ENCODE measurements at places on chromosomes 7 and 10.

GRCh38 chr7:94055963-94056362 lies 51.8 kb upstream of the BET1 start:
- DNase-seq = no peak

DNA sequence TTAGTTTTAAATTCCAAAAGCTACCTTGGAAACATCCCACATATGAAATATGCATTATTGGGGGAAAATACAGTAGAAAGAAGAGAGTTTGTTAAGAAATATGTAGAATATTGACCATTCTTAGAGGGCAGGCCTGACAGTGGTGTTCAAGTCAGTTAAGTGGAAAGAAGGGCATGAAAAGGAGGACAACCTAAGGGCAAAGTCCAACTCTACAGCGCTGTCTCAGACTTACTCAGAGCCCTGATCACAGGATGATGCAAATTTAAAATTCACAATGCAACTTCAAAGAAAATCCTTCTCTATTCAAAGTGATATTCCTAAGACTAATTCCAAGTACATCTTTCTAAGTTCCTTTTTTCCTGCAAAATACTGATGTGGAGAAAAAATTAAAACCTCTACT lies 139.1 kb upstream of the LRRTM3 start:
- DNase-seq = no peak

- DNase-seq = no peak
Observed at GRCh38 chr7:2000153-2000687, 232.5 kb downstream of the MAD1L1 start.

GRCh38 chr10:88147000-88147798 lies 283.8 kb downstream of the PTEN start:
- DNase-seq = no peak

DNA sequence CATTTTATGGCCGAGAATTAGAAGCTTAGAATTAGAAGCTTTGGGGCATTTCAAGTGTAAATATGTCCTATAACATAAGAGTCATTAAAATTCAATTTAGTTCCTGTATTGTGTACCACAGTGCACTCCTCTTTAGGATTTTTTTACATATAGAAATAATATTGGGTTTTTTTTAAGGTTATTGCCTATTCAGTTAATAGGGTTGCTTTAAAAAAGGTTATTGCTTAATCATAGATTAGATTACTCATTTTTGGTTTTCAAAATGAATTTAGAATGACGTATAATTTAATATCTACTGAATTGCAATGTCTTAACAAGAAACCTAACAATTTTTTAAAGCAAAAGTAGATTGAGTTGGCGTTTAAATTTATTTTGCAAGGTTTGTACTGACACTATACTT lies 34.1 kb downstream of the NOC3L start:
- DNase-seq = no peak

GRCh38 chr10:117226813-117227451 lies 14.0 kb upstream of the SLC18A2 start:
- DNase-seq = no peak

DNA sequence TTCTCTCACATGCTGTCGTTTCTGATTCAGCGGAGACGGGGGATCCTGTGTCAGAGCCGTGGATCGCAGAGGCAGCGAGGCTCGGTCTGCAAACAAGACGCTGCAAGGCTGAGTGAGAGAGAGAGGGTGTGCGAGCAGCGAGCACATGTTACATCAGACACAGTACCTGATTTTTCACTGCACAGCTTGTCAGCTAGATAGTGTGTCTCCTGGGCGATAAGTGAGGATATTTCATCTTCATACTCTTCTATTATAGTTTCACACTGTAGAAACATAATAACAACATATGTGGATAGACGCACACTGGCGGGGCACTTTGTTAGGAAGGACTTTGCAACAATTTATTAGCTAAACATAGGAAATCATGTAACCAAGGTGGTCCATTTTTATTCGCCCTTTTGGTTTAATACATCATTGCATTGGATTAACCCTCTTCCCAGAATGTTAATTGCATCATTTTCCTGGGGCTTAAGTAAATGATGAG lies 39.5 kb downstream of the CNPY1 start:
- no peak for DNase-seq

GRCh38 chr10:124975977-124976514 lies 34.1 kb downstream of the ZRANB1 start:
- no peak for DNase-seq

DNA sequence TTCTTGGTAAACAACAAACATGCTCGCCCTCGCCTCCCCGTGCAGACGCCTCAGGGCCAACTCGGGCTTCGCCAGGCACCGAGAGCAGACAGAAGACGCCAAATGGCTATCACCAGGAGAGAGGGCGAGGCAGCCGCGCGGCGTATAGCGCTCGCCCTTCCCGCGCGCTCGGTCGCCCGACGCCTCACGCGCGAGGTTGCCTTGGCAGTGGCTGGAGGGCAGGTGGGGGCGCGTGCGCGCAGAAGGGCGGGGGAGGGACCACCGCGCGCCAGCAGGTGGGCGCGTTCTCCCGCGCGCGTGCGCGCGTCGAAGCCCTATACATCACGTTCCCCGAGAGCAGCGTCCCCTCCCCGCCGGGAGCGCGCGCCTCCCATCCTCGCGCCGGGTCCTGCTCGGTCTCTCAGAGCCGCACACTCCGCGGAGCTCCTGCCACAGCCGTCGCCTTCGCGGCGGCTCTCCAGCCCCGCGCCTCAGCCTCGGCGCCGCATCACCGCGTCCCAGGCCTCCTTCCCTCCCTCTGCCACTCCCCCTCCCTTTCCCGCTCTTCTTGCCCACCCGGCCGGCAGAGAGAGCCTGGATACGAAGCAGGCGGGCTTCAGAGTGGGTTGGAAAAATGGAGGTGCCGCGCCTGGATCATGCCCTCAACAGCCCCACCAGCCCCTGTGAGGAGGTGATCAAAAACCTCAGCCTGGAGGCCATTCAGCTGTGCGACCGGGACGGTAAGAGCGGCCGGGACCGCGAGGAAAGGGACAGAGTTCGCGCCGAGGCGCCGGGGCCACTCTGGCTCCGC lies at the start of gene PHYHIPL:
TSS of gene PHYHIPL (plus strand) at position 403 of the 790 bp plus-strand sequence. CDS start at position 614, 211 bp downstream.
- DNase-seq = no peak

DNA sequence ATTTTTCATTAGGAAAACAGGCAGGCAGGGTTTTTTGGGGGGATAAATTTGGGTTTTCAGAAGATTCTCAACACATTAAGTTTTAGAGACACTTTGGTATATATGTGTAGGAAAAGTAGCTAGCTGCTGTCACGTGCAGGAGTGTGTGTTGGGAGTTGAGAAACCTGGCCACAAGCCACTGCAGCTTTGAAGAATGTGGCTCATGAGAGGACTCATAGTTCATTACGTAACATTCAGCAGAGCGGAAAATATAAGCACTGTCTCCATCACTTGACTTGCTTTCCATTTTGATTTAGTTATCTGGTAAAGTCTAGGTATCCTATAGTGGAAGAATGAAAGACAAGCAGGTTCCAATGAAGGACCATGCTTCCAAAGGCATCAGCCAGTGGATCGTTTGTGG lies 31.2 kb downstream of the SMNDC1 start:
- peak; percentile 21 for DNase-seq

DNA sequence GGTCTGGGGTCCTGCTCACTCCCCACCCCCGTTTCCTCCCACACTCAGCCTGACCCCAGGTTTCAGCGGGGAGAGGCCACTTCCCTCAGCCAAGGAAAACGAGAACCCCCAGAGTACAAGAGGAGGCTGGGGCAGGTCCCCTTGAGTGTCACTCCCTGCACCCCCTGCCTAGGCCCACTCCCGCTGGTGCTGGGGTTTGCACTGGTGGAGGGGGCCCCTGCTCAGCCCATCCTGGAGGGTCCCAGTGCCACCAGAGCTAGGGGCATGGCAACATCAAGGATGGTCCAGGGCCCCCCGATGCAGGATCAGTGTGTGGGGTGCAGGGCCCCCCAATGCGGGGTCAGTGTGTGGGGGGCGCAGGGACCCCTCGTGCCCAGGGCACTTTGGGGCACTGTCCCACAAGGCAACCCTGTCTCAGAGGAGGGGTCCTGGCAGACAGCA lies 70.5 kb upstream of the KCTD7 start:
- DNase-seq = no peak

DNA sequence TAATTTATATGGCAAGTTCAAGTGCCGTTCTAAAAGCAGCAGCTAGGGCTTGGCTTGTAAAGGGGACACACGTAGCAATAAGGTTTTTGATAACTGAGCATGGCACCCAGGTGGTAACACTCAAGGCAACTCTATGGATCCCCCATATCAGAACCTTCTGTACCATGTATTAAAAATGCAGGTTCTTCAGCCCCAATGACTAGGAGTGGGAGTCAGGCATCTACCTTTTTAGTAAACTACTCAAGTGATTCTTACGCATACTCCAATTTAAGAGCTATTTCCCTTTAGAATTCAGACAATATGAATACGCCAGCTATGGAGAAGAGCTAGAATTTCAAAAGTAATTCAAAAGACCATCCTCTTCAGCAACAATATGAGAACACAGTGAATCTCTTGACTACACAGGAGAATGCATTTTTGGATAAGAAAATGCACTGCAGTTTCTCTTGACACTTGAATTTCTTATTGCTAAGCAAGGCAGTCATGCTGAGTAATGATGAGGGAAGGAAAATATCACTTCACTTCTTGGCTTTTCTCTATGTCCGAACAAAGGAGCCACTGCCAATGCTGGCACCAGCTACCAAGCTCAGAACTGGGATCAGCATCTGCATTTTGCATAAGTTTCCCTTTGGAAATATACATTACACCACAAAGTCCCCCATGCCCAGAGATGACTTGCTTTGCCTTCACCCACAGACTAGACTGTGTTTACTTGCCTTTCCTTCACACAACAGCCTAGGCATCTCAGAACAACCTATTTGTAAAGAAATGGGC lies 53.5 kb downstream of the ABLIM1 start:
- no peak for DNase-seq

DNA sequence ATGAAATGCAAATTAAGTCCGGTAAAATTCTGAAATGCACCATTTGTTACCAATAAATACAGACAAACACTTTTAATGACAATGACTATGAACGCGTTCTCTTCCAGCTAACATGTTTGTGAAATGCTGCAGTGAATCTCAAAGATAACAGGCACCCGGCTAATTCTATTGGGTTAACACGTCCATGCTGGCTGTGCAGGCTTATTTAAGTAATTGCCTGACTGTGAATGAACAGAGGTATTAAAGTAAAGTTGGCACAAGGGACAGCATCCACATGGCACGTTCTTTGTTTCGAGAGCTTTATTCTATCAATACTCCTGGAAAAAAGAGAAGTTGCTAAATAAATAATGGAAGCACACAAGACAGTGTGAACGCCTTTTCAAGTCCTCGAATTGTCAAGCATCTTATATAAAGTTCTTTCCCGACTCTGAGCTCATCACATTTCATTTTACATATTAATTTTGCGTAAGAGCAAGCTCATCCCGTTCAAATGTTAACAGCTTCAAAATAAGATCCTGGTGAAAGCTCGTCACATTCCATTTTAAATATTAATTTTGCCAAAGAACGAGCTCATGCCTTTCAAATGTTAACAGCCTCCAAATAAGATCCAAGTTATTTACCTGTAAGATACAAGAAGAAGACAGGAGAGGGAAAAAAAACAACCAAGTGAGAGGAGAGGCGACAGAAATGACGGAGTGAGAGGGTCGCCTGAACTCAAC lies 111.3 kb upstream of the RHEB start:
- DNase-seq = no peak

GRCh38 chr10:127265288-127265687 lies 68.9 kb upstream of the INSYN2A start:
- no peak for DNase-seq
